ENCODE measurements at places on chromosomes 1 and 21.
A peak's percentile ranks its signal among the peaks of the same experiment; 100 is the strongest.

DNA sequence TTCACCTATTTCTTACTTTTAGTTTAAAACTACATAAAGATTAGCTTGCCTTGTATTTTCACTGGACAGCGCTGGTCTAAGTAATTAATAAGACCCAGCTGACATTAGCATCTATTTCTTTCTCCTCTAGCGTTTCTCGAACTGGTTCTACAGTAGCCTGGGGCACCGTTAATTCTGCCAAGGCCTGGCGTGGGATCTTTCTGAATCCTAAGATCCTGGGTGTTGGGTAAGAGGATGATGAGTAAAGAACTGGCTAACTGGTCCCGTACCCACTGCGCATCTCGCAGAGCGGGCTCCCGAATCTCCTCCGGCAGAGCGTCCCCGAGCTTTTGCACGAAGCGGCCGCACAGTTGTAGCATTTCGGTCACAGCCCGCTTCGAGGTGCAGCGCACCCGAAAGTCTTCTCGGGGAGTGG, 309 bp downstream of the NSL1 start:
- no peak for DNase-seq

- DNase-seq: no peak
These were observed 49.5 kb downstream of the LUZP1 start for GRCh38 chr1:23118957-23119792.

- peak; percentile 81 for DNase-seq
These were observed 8.5 kb upstream of the MEX3A start for GRCh38 chr1:156090840-156091188.

GRCh38 chr21:25863747-25864146, 129.0 kb downstream of the GABPA start:
- DNase-seq: no peak

GRCh38 chr1:47023268-47024140, at the start of gene CYP4X1:
CYP4X1 (plus strand) TSS chr1:47023669; CDS start chr1:47023818, 149 bp downstream.
- DNase-seq: peak; percentile 69

DNA sequence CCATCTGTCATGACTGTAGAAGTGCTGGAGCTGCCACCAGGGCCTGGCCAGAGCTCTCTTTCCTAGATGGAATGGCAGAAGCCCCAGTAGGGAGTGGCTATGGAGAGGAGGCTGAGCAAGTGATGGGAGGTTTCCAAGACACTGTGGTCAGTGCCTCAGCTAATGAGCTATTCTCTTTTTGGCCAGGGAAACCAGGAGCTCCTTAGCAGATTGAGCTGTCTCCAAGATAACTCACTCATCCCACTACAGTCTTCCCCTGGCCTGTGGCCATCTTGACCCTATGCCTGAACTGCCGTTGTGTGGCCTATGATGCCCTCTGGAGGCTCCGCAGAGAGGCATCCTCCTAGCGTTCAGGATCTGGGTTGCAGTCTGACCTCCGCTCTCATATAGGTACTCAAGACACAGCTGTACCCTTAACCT, 60.5 kb downstream of the ERI3 start:
- DNase-seq: no peak

DNA sequence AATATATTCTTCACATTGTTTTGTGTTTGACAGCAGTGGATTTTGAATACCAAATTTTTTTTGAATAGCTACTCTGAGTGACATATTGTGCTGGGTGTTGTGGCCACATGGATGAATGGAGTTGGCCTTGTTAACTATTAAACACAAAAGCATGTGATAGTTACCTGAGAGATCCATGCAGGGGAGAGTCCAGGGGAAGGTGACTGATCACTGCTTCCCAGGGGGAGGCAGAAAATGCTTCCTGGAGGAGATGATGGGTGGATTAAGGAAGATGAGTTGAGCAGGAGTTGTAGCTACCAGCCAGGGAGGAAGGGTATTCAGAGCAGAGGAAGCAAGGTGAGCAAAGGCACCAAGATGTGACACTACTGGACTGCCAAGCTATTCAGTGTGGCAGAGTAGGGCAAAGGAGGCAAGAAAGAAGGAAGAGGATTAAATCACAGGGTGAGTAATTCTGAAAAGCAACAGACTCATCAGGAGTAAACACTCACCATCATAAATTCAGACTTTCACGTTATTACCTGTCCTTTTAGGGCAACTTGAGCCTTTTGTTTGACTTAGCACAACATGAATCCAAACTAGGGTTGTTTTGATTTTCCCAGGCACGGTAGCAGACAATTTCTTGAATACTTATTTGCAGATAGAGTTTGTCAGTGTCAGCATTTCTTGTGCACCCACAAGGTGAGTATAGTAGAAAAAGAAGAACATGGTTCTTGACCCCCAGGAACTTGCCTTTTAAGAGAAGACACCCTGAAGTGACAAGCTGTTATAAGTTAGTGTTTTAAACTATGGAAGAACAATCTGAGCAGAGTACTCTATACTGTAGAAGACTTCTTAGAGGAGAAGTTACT, 4.2 kb downstream of the CD46 start:
- DNase-seq: no peak

GRCh38 chr1:117696561-117696960, 90.7 kb downstream of the TENT5C start:
- no peak for DNase-seq

DNA sequence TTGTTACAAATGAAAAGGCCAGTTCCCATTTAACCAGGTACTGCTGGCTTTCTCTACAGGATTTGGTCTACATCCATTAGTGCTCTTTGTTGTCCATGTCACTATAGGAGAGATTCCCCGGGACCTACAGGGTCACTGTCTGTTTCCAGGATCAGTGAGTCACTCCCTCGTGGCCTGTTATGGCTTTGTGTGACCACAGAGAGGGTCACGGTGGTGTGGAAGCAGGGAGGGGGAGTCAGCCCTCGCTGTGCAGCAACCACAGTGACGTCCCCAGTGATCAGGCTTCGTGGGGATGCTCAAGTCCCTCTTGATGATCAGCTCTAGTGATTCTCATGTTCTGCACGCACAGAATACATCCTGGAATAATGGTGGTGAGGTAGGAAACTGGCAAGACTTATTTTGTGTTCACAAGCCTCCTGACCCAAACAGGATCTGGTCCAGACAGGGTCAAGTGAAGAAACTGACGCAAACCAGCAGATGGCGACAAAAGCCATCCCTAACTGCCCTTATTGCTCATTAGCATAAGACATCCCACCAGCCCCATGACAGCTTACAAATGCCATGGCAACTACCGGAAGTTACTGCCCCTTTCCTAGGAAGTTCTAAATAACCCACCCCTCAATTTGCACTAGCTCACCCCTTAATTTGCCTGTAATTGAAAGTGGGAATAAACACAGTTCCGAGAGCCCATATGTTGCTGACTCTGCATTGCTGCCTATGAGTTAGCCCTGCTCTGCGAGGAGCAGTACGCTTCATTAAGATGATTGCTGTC, 98.5 kb downstream of the DISC1 start:
- no peak for DNase-seq

GRCh38 chr1:161885003-161885402, 118.9 kb downstream of the ATF6 start:
- no peak for DNase-seq

- no peak for DNase-seq
These were observed 11.4 kb upstream of the B3GALT5 start for GRCh38 chr21:39601187-39601928.

- no peak for DNase-seq
These were observed 340.2 kb downstream of the SMYD3 start for GRCh38 chr1:246166841-246167240.

- no peak for DNase-seq
These were observed 3.2 kb downstream of the NOS1AP start for GRCh38 chr1:162072740-162073139.

- DNase-seq: no peak
These were observed 480.0 kb downstream of the LRRIQ3 start for GRCh38 chr1:73717976-73718375.

DNA sequence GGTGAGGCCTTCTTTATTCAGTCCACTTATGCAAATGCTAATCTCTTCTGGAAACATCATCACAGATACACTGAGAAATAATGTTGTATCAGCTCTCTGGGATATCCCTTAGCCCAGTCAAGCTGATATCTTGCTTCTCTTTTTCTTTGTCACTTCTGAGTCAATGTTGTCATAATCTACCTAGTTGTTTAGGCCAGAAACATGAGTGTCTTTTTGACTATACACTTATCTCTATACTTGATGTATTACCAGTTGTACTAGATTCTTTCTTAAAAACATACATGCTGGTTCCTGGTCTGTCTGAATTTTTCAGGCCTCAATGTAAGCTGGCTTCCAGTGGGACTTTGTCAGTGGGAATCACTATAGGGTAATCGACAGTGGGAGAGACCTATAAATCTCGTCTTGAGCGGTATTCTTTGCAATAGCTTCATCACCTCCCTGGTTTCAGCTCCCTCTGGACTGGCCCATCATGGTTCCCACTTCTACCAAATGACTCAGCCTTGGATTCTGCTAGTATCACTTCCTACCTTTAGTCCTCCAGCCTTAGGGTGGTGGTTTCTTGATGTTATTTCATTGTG, 135.2 kb upstream of the CYYR1 start:
- no peak for DNase-seq

DNA sequence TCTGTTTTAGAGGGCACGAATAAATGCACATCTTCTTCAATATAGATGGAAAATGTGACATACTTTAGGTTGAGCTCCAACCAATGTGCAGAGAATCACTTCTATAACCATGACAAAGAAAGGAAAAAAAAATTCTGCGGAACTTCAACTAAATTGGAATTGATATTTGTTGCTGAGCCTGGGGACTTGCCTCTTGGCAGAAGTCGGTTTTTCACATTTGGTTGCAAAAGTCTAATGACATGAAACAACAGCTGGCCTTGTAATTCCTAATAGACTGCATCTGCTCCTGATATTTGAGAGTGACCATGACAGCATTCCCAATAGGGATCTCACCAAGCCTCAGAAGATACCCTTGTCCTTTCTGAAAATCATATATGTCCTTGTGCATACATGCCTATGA, 112.8 kb downstream of the PRRX1 start:
- no peak for DNase-seq

DNA sequence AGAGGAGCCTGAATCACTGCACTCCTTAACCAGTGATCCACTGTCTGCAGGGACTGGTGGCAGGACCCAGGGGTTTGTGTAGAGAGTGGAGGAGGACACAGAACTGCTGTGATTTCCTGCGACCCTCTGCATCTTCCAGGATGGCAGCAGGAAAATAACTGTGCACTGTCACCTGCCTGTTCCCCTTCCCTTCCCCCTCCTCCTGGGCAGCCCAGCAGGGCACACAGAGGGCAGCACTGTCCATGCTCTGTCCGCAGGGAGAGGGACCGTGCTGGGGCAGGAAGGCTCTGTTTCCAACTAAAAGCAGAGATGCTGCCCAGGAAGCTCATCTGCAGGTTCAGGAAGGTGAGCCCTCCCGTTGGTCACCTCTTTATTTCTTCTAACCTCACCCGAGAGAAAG, 168.7 kb downstream of the ZBTB18 start:
- DNase-seq: no peak

DNA sequence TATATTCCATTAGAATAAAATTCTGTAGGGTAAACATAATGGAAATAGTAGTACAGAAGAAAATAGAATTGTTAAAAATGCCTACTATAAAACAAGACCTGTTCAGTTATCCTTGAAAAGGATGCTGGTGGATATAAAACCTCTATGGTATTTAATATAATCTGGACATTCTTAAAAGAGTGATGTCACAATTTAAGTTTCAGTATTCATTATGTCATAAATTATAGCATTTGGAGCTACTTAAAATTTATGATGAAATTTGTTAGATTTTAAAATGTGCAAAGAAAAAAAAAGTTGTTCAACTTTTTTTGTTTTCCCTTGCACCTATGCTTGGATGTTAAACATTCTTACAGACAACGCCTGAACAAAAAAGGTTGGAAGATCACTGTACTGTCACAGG, 50.3 kb downstream of the USP48 start:
- no peak for DNase-seq

DNA sequence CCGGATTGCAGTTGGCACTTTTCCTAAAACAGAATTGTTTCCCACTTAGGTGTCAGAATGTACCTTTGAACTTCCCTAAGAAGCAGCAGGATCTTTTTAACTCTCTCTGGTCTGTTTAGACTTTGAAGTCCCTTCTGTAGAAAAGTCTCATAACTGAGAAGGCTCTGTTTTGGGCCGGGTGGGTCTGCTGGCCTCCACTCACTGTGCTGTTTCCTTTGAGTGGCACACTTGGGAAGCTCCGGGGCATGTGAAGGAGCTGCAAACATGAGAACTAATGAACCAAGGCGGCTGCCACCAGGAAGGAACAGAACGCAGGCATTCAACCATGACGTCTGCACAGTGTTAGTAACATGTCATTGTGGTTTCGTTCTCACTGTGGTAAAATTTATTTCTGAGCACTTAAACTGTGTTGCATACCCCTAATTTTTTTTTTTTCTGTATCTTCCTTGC, 19.5 kb upstream of the NCMAP start:
- DNase-seq: no peak

DNA sequence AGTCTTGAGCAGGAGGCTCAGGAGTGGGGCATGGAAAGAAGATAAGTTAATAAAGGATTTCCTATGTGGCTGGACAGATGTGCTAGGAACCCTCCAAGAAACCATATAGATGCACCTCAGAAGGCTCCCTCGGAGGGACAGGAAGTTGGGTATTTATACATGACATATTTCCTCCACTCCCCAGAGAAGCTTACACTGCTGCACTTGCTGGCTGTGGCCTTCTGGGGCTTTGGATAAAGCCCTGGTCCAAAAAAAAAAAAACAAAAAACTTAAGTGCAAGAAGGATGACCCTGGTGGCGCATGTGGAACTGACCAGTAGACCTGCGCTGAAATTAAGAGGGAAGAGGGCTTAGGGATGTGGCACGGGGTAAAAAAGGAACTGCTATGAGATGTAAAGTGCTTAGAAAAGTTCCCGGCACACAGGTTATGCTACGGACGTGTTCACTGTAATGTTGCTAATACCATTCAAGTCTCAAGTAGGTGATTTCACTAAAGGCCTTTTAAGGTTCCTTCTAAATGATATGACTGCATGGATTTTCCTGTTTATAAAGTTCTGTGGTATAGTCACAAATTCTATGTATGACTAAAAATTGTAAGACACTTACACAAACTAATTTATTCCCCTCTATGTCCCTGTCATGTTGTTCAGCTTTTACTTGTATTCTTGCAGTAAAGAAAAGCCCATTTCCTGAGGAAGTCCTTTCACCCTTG, 253.6 kb downstream of the HMCN1 start:
- DNase-seq: no peak

DNA sequence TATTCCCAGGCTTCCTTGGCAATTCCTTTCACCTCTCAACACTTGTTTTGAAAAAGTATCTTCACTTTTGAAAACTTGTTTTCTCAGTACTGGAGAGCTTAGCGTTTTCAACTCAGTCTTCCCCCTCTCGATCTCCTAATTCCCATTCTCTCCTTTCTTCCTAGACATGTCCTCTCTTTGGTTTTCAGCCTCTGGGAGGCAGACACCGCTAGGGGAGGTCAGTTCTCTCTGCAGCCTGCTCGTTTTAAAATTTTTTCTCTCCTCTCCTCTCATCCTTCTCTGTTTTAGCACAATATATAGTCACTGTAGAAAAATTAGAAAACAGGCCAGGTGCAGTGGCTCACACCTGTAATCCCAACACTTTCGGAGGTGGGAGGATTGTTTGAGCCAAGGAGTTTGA, 12.6 kb upstream of the RHEX start:
- DNase-seq: no peak

DNA sequence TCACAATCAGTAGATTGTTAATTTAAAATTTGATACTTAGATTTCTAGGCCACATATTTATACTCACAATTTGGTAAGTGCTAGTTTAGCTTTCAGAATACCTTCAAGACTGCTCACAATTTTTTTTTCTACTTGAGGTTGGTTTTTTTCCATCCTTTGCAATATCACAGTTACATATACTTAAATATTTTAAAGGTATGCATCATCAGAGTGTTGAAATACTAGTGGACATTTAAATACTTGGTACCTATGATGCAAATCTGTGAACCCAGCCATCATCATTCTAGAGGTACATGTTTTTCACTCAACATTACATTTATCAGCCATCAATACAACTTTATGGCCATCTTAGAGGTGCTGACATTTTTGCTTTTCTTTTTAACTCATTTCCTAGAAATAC, 6.2 kb upstream of the LRRC40 start:
- DNase-seq: no peak

Measured in NCI-H1105 (cell line).